Lower lobe of right lung (tissue), 2 donors: ENCODE measurements at places on chromosomes 13 and 19. TPM values are rescaled to one million over a fixed set of nuclear protein-coding genes. Genes with fewer than 3 reads are reported as not detected.

Gene PLPP2
- 11.7 TPM for total RNA-seq

- no peak for DNase-seq
Measured at GRCh38 chr13:98288211-98288610, 111.1 kb upstream of the RNF113B start.

Gene LGALS14
- not detected for total RNA-seq

Gene CD79A
- total RNA-seq: 1.2 TPM

Gene CEACAM20
- 0.30 TPM for total RNA-seq

Gene ZNF547
- 3.4 TPM for total RNA-seq

Gene PSG7
- total RNA-seq: not detected

DNA sequence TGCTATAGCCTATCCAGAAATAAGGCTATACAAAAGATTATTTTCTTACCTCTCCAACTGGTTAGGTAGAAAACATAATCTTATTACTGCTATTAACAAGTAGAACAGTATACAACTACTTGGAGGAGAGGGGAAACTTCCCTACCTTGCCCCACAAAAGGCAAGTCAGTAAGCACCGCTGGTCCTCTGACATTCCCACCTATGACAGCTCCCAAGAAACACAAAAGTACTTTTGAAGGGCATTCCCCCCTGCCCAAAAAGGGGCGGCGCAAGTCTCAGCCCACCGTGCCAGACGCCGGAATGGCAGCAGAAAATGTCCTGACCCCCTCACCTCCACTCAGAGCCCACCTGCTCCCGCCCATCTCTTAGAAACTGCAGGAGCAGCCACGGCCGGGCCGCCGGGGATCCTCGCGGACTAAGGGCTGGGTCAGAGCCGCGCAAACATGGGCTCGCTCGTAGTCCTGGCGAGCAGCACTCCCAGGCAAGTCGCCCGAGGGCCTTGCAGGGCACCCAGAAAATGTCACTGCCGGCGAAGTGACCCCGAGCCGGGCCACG, 437 bp downstream of the SUCLA2 start:
- no peak for DNase-seq

DNA sequence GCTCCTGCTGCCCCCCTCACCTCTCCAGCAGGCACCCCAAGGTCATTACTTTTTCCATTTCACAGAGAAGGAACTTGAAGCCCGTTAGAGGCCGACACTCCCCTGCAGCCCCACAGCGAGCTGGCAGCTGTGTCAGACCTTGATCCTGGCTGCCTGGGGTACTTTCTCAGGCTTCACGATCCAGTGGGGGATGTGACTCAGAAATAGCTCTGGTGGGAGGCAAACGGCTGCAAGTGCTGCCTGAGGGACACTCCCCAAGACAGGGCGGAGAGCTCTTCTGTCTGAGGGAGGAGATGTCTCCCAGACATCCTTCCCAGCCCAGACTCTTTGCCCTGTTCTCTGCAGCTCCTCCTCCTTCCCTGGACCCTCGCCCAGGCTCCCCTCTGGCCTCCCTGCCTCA, 4.8 kb downstream of the TSKS start:
- DNase-seq: no peak

- no peak for DNase-seq
Measured at GRCh38 chr13:65719831-65720230, 1510.3 kb downstream of the PCDH9 start.

DNA sequence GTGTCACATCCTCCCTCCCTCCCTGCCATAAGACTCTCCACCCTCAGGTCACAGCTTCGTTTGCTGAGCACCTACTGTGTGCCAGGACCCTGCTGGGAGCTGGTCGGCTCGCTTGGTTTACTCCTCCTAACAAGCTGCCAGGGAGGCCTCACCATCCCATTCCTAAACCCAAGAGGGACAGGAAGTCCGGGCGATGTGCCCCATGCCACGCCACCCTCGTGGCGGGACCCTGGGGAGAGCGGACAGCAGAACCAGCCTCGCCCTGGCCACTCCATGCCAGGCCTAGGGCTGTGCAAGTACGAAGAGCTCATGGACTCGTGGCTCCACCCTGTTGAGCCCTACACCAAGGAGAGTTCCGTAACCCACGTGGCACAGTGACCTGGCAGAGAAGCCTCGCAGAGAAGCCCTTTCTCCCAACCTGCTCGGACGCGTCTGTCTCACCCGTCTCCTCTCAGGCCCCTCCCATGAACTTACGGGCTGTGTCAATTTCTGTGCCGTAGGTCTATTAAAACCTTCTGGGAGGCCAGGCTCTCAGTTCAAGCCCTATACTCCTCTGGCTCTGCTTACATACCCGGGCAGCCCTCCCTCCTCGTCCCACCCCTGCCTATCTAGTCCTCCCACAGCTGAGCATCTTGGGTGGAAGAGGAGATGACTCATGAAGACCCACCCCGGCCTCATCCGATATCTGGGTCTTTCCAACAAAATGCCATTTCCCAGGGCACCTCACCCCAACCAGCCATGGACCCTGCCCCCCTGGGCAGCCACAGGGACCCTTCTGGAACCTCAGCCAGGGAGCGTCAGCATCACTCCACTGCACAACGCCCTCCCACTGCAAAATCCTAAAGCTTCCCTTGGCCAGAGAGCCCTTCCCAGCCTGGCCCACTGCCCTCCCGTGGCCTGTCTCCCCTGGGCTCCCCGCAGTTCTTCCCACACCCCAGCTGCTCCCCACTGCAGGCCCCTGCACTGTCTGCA, 2.6 kb downstream of the UBXN6 start:
- no peak for DNase-seq

DNA sequence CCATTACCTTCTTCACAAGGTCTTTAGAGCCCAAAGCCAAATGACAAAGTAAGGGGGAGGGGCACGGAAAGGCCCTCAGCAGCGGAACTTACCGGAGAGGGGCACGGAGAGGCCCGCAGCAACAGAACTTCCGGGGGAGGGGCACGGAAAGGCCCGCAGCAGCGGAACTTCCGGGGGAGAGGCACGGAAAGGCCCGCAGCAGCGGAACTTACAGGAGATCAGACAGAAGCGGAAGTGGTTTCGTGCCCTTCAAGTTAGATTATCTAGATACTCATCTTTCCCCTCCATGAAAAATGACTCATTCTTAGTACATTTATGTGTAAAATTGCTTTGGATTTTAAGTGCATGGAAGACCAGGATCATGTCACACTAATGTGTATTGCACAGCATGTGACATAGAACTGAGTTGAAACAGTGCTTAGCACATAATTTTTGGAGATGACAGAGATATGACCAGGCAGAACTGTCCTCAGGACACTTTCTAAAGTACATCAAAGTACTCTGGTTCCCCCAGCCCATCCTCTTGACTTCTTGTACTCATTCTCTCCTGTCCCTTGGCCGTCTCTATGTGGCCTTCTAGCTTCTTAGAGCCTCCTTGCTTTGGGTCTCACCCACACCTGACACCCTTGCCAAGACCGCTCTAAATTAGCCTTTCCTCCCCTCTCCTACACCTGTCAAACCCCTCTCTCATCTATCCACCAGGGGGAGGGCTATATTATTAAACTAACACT, 25.7 kb upstream of the TPTE2 start:
- peak; percentile 55 for DNase-seq

Gene SLC7A9
- total RNA-seq: 0.32 TPM

Gene ELANE
- total RNA-seq: 0.97 TPM

GRCh38 chr19:19040417-19040816, 7.0 kb downstream of the ARMC6 start:
- DNase-seq: peak; percentile 68

DNA sequence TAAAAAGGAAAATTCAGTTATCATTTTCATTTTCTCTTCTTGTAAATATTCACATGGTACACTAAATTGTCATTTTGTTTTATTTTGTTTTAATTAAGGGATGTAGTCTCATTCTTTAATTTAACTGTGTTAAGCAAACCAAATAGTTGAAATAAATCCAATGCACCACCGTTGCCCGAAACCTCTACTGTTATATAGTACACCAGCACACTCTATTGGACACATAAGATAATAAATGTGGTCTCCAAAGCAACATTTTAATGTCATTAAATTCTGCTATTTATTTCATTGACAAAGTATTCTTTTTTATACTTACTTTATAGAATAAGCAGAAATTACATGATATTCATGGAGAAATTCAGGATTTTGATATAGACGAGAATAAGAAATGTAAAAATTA, 156.4 kb upstream of the FREM2 start:
- no peak for DNase-seq

Gene ZNF560
- 0.83 TPM for total RNA-seq

GRCh38 chr19:35262101-35262761, 6.5 kb upstream of the USF2 start:
- DNase-seq: peak; percentile 41

GRCh38 chr19:40315812-40316470, 30.8 kb upstream of the AKT2 start:
- DNase-seq: no peak

Gene PSG11
- not detected for total RNA-seq

GRCh38 chr13:103287659-103288058, 221.4 kb upstream of the SLC10A2 start:
- no peak for DNase-seq

Gene KANK2
- 191 TPM for total RNA-seq

DNA sequence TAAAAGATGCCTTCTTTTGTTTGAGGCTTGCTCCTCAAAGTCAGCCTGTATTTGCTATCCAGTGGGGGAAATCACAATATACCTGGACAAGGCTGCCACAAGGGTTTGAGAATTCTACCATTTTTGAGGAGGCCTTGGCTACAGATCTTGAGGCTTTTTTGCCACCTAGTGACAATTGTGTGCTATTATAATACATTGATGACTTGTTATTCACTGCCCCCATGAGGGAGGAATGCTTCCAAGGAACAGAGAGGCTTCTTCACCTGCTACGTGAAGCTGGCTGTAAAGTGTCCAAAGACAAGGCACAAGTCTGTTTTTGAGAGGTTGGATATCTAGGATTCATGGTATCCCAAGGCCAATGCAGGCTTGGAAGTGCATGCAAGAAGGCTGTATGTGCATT, 72.5 kb downstream of the ZNF708 start:
- DNase-seq: no peak

GRCh38 chr19:926323-926588, 421 bp downstream of the ARID3A start:
- DNase-seq: no peak

Gene PEG3
- total RNA-seq: 5.0 TPM

Gene ENOX1
- total RNA-seq: 2.0 TPM

Gene UNC13A
- 0.21 TPM for total RNA-seq

- DNase-seq: peak; percentile 71
Measured at GRCh38 chr19:41427647-41428480, 690 bp upstream of the B3GNT8 start.

GRCh38 chr19:4582980-4583842, 23.7 kb upstream of the SEMA6B start:
- DNase-seq: no peak

GRCh38 chr19:15445807-15446376, 3.9 kb downstream of the WIZ start:
- DNase-seq: no peak

Gene MUC16
- total RNA-seq: 2.2 TPM

DNA sequence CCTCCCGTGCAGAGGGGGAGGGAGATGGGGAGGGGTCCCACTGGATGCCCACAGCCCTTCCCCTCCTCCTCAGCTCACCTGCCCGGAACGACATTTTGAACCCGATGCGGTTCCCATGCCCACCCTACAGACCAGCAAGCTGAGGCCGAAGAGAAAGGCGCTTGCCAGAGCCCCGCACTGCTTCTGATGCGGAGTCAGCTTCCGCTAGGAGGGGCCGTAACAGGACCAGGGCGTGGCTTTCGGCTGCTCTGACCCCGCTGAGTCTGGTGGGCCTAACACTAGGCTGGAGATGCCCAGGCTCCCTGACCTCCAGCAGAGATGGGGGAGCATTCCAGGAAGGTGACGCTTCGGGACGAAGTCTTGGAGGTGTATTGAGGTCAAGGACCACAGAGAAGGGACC, 6.7 kb downstream of the ONECUT3 start:
- DNase-seq: no peak

Gene SHD
- not detected for total RNA-seq

Gene MBD3L2B
- total RNA-seq: not detected

DNA sequence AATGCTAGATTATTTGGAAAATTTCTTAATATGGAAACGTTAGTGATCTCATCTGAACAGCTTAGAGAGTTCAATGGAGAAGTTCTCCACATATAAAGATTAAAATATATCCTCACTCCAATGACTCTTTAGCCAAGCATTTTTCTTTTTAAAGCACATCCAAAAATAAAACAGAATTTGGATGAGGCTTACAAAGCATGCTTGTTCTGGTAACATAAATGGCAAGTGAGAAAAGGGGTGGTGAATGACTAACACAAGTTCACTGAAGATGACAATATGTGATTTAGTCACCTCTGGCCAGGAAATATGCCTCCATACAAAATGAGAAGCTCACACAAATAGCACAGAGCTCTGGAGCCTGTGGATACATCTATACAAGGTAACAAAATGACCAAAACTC, 253.0 kb downstream of the PCDH20 start:
- DNase-seq: no peak

GRCh38 chr13:109395014-109395413, 391.4 kb downstream of the IRS2 start:
- DNase-seq: no peak

Gene APOC4
- 0.68 TPM for total RNA-seq

DNA sequence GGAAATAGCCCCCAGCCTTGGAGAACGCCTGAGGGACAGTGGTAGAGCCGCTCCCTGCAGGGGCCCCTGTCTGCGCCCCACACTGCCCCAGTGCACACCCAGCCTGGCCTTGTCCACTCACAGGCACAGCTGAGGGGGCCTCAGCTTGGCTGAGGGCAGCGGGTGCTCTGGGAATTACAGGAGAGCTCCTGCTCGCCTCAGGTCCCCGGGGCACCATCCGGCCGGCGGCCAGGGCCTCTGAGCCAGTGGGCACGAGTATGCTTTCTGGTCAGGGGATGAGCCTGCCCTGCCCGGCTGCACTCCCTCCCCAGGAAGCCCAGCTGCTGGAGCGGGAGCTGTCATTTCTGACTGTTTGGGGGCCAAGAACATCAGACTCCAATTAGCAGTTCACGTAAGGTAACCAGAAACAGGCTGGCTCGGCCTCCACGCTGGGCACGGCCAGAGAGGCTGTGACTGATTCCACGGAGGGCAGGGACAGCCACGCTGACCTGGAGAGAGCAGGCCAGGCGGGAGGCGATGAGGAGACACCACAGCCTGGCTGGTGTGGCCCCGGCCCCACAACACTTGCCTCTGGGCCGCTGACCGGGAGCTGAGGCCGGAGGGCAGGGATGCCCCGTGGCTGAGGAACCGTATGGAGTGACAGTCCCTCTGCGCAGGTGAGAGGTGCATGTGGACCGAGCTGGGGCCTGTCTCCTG, 15.4 kb downstream of the CEBPG start:
- DNase-seq: no peak
